ENCODE measurements at places on chromosomes 5 and 9. TPM values are rescaled to one million over a fixed set of nuclear protein-coding genes. Genes with fewer than 3 reads are reported as not detected.

Gene CCDC152
- polyA plus RNA-seq = 0.65 TPM

Gene PCDHA9
- not detected for polyA plus RNA-seq

Gene CNTNAP3
- polyA plus RNA-seq = 1.5 TPM

Gene CCDC183
- polyA plus RNA-seq = 0.38 TPM

Gene NR2F1-AS1
- 12.9 TPM for polyA plus RNA-seq

Gene CNTNAP3B
- 5.6 TPM for polyA plus RNA-seq

Gene KCNV2
- polyA plus RNA-seq = not detected

Gene PCDHB14
- 0.67 TPM for polyA plus RNA-seq

Gene GCNT1
- polyA plus RNA-seq = 4.5 TPM

Gene ZFP2
- 1.1 TPM for polyA plus RNA-seq

Gene NDST1
- 45.6 TPM for polyA plus RNA-seq

Gene P4HA2
- polyA plus RNA-seq = 36.5 TPM

Gene NDUFAF2
- 36.4 TPM for polyA plus RNA-seq

Gene INSL4
- polyA plus RNA-seq = not detected

Gene HSD17B3
- 4.4 TPM for polyA plus RNA-seq

Gene DNAJA1
- 127 TPM for polyA plus RNA-seq

Gene SLC34A1
- polyA plus RNA-seq = not detected

Gene GARIN3
- polyA plus RNA-seq = not detected

Gene LYRM7
- polyA plus RNA-seq = 3.1 TPM
